ENCODE measurements at places on chromosomes 6 and 20.

GRCh38 chr6:18264923-18265377 lies 620 bp upstream of the DEK start:
- DNase-seq, result no peak

- DNase-seq, result peak; percentile 7
These were observed 70.8 kb upstream of the AHI1 start for GRCh38 chr6:135568379-135568778.

GRCh38 chr20:2261046-2261485 lies 34.7 kb upstream of the TGM3 start:
- no peak for DNase-seq

GRCh38 chr6:10759312-10759839 lies 11.8 kb downstream of the TMEM14B start:
- no peak for DNase-seq

GRCh38 chr6:31053873-31054272 lies 43.6 kb downstream of the MUC22 start:
- DNase-seq, result no peak

- no peak for DNase-seq
These were observed 50.9 kb downstream of the SNRNP48 start for GRCh38 chr6:7640607-7641577.

- no peak for DNase-seq
These were observed 539.4 kb upstream of the JARID2 start for GRCh38 chr6:14706378-14706929.

DNA sequence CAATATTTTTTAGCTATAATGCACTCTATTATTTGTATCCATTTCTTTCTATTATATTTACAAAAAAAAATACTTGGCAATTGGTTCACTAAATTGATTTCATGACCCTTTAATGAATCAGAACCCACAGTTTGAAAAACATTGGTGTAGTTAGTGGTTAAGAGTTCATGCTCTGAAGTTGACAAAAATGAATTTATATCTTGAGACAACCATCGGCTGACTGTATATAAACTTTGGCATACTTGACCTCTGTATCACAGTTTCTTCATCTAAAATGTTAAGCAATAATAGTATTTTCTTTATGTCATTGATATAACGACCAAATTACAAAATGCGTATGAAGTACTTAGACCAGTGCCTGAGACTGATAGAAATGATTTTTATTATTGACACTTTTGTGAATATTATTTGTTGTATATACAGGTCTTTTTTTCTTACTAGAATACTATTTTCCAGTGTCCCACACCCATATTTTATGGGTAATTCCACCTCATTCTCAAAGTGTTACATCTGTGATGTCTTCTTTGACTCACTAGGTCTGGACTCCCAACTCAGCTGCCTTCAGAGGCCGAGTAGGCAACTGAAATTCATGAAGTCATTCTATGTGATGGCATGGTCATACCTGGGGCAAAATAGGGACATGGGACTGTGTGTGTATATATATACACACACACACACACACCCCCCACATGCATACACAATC lies 459.2 kb downstream of the RFPL4B start:
- no peak for DNase-seq

- no peak for DNase-seq
These were observed 34.3 kb downstream of the UBD start for GRCh38 chr6:29525311-29525639.

GRCh38 chr6:144394210-144394609 lies 109.1 kb downstream of the UTRN start:
- no peak for DNase-seq

DNA sequence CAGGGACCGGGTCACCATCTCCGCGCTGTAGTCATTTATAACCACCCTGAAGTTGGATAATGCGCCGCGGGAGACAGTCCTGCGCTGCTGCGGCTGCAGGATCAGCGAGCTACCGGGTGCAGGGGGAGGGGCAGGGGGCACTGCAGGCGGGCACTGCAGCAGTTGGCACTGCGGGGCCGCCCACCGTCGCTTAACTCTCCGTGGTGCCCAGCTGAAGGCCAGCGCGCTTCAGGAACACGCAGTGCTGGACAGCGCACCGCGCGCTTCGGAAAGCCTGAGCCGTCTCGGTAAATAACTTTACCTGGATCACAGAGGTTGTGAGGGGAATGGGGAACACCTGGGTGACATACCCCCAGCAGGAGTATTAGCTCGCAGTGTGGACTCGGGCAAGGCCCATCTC lies 12.4 kb upstream of the LRFN2 start:
- DNase-seq, result no peak

All from activated CD8-positive, alpha-beta memory T cell treated with anti-CD3 and anti-CD28 coated beads for 1 hour (primary cell).